ENCODE measurements at places on chromosomes 7 and 10.

DNA sequence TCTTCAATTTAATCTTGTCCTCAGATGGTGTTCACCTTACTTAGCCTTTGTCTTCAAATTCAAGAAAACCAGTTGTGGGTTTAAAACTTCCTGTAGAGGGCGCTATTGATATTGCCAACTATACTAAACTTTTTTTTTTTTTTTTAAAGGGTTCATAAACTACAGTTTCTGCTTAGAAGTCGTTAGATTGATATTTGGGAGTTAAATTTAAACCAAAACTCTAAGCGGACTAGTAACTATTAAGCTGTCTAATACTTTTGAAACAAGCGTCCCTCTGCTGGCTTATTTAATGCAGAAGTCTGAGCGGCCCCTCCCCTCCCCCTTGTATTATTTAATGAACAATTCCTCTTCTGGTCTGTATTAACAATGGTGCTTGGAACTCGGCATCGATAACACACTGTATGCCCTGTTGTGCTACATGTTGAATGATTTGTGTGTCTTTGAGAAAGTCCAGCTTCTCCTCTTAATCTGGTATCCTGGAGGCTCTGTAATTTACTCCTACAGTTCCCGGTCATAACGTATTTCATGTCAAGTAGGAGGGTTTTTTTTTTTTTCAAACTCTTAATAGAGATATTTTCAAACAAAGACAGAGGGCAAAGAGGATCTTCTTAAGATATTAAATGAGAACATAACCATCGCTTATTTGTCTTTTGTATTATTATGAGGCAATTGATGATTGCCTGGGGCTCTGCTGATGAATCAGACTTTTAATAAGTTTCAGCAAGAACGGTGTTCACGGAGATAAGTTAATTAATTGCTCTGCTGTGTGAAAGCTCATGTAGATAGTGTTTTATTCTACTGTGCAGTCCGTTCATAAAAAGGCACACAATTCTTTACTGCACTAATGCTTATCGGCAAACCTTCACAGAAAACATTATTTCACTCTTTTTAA, 22.6 kb upstream of the CREB5 start:
- peak; percentile 75 for DNase-seq

DNA sequence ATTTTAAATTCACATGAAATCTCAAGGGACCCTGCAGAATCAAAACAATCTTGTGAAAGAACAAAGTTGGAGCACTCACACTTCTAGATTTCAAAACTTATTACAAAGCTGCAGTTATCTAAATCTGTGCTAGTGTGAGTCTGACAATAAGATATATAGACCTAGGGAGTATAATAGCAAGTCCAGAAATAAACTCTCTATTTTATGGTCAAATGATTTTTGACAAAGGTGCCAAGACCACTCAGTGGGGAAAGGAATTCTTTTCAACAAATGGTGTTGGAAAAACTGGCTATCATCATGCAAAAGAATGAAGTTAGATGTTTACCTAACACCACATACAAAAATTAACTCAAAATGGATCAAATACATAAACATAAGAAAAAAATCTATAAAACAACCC, 68.2 kb downstream of the TFEC start:
- DNase-seq: no peak

DNA sequence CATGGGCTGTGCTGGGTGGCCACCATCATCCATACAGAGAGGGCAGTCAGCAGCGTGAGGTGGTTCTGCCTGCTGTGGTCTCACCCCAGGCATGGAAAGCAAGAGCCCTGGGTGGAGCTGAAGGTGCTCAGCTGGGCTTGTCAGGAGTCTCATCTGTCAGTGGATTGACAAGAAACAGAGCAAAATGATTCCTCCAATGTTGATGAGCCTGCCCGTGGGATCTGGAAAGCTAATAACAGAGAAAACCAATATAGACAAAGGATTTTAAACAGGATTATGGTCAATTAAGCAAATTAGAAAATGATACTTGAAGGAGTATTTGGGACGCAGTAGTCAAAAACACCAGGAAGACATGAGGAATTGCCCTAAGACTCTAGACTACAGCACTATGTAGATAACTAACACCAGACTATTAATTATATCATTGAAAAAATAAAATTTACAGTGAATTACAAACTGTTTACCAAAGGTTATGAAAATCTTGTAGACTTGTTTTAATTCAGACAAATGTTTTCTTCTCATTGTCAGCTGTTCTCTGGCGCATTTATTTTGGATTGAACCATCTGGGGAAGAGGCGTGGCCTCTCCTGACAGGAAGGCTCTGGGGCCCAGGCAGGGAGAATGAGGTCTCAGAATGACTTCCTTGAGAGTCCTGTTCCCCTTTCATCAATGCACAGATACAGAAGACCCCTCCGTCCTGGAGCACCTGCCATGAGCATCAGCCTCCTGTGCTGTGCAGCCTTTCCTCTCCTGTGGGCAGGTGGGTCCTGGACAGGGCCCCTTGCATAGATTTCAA, 211.2 kb upstream of the PRSS58 start:
- DNase-seq: no peak

- peak; percentile 13 for DNase-seq
These were observed 35.3 kb upstream of the EGR2 start for GRCh38 chr10:62851442-62851841.

DNA sequence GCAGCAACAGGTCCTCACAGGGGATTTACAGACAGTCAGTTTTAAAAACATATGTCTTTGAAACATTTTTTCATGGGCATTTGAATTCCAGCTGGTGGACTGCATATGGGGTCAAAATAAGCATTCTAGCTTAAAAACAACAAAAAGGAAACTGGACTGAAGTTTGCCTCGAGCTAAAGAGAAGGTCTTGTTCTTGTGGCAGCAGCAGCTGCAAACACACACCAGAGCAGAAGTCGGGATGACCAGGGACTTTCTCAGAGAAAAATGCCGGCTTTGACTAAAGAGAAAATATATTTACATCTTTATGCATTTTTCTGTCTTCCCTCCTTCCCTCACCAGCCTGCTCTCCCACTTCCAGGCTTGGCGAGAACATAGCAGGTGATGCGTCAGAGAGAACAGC, 361.4 kb downstream of the CXCL12 start:
- no peak for DNase-seq

DNA sequence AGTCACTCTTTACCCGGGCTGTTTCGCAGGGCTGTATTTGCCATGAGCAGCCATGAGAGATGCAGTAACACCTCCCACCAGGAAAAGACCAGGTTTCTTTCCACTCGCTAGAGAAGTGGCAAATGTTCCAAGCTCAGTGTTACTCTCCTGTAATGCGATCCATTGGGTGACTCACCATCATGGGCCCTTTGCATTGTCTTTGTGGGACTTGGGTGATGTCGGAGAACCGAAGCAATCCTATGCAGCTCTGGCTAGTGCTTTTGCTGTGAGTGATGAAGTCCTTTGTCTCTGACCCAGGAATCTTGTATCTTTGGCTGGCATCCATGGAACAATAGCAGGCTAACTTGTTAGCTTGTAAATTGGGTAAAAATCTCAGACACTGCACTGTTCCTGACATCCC, 40.0 kb downstream of the GHRHR start:
- DNase-seq: no peak
